ENCODE measurements at places on chromosomes 1 and 21.

GRCh38 chr1:110542725-110543124 lies 23.8 kb upstream of the KCNA10 start:
- DNase-seq: no peak

- no peak for DNase-seq
Observed at GRCh38 chr1:50251702-50252101, 143.0 kb downstream of the ELAVL4 start.

GRCh38 chr21:44958471-44959191 lies 18.8 kb downstream of the SLX9 start:
- DNase-seq: no peak

- no peak for DNase-seq
Observed at GRCh38 chr1:87329051-87329525, 408 bp downstream of the LMO4 start.

GRCh38 chr1:209364716-209365115 lies 218.8 kb upstream of the CAMK1G start:
- no peak for DNase-seq

GRCh38 chr1:41850029-41850428 lies 68.7 kb downstream of the HIVEP3 start:
- DNase-seq: no peak

- no peak for DNase-seq
Observed at GRCh38 chr1:178209935-178210334, 116.0 kb downstream of the RASAL2 start.

- DNase-seq: no peak
Observed at GRCh38 chr1:204410688-204411450, 748 bp downstream of the PPP1R15B start.

- no peak for DNase-seq
Observed at GRCh38 chr21:25466470-25466869, 140.8 kb downstream of the MRPL39 start.

DNA sequence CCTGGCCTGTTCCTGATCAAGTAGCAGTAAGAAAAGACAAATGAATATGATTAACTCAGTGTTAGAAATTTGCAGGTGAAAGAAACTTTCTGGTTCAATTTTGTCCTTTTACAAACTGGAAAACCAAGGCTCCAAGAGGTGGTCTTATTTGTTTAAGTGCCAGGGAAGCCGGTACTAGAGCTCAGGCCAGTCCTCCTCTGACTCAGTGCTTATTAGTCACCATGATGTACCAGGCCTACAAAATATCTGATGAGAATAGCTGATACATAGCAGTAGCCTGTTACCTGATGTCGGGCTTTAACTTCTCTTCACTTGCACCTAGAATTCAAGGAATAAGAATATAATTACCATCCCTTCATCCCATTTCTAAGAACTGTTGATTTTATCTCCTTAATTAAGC lies 394.8 kb downstream of the LMX1A start:
- no peak for DNase-seq

GRCh38 chr1:89620664-89621063 lies 12.3 kb upstream of the LRRC8C start:
- no peak for DNase-seq

DNA sequence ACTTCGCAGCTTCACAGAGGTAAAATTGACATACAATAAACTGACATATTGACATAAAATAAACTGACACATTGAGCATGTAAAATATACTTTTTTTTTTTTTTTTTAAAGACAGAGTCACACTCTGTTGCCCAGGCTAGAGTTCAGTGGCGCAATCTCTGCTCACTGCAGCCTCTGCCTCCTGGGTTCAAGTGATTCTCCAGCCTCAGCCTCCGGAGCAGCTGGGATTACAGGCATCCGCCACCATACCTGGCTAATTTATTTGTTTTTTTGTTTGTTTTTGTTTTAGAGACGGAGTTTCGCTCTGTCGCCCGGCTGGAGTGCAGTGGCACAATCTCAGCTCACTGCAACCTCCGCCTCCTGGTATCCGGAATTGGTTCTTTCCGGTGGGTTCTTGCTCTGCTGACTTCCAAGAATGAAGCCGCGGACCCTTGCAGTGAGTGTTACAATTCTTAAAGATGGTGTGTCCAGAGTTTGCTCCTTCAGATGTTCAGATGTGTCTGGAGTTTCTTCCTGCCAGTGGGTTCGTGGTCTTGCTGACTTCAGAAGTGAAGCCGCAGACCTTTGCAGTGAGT lies 48.4 kb upstream of the CLIC4 start:
- no peak for DNase-seq

DNA sequence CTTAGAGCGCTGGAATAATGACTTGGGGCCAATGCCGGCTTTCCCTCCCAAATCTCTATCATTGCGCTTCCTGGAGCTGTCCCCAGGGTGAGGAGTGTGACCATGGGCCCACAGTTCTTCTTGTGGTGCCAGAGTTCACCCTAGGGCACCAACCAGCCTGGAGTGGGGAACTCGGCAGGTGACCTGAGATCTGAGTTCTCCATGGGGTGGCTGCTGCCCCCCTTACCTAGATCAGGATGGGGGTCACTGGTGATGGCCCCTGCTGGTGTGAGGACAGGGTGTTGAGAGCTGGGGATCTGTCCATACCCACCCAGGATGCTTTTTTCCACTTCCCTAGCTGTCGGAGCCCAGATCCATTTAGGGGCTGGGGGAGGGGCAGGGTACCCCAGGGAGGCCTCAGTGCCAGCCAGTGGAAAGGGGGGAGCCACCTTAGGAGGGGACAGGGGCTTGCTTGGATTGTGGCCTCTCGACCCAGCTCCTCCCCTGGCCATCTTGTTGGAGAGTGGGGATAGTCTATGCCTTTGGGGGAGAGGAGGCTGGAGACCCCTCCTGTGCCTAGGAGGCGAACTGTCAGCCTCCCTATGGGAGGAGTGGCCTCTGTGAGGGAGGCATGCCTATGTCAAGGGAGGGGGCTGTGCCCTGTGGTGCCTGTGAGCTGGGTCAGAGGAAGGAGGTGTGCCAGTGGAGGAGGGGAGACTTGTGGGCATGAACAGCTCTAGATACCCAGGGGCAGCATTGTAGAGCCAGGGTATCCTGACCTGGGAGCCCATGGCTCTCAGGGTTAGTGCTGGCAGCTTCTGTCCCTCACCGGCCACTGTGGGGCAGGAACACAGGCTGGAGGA lies 1.7 kb downstream of the FOXO6 start:
- DNase-seq: no peak

GRCh38 chr1:184289825-184290550 lies 96.8 kb upstream of the C1orf21 start:
- DNase-seq: no peak

GRCh38 chr1:24705260-24706073 lies 39.8 kb upstream of the CLIC4 start:
- no peak for DNase-seq

DNA sequence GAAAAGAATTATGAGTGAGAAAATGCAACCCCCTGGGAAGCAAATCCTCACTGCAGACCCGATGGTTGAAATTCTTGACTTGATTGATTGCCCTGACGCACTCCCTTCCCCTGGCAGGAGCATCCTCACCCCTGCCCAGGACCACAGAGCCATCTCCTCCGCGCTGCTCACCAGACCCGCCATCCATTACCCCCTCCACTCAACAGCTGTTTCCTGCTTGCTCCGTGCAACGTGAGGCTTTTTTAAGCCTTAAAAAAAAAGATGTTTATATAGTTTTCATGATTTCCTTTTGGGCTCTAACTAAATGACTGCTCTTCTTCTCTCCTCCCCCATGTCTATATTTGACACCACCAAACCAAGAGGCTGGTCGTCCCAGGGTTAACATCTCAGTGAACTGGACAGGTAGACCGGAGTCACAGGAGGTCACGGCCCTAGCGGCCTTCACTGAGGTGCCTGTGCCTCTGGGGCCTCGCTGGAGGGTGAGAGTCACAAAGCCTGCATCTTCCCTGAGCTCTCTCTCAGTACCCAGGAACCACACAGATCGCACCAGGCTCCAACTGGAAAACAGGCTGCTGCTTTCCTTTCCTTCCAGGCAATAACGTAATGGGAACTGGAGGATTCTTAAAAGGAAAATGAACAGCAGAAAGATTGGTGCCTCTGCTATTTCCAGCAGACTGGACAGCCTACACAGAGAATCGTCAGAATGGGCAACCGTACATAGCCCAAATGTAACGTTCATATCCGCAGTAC lies 49.8 kb downstream of the ZBTB18 start:
- no peak for DNase-seq

- no peak for DNase-seq
Observed at GRCh38 chr21:32214654-32215305, 64.1 kb downstream of the MIS18A start.

DNA sequence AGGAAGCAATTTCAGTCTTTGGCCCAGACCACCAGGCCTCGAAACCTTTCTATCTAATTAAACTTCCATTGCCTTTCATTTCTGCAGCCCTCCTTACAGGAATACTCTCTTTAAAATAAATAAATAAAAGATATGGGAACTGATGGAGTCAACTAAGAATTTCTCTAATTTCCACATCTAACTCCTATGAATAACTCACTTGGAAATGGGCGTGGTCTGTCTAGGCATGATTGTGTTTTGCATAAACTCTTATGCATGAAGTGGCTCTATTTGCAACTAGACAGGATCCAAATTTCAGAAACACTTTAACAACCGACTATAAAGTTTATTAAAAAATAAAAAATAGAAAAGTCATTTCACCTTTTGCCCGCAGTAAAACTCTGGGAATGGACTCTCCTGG lies 199.5 kb downstream of the ADSS2 start:
- DNase-seq: no peak

- DNase-seq: no peak
Observed at GRCh38 chr1:36824390-36824861, 209.9 kb downstream of the GRIK3 start.

DNA sequence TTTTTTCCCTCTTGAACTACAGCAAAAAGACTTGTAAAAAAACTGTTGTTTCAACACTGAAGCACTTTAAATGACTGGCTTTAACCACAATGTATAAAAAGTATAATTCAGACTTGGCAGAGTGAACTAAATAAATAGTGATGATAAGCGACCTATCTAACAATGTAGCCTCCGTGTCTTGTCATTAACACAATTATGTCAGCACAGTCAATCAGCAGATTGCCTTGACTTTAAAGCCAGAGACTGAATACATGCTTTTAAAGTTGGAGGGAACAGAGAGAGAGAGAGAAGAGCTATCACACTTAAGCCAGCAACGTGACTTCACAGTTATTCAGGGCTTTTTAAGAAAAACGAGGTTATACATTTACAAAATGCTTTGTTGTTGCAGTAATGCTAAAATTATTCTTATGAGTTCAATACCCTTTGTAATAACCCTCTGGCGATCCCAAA lies 378.1 kb downstream of the LMO4 start:
- DNase-seq: no peak

DNA sequence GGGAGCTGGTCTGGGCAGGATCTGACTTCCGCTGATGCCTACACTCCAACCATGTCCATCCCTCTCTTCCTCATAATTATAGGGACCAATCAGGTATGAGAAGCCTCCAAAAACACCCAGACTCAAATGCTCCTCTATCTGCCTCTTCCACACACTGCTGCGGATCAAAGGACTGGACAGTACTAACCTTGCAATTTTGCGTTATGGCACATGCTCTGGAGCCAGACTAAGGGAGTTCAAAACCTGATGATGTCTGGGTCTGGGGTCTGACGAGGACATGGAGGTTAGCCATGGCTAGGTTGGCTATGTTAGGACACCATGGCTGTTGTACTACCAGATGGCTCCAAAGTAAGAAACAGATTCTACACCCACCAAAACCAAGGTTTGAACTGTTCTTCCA lies 10.3 kb downstream of the GPN2 start:
- no peak for DNase-seq

DNA sequence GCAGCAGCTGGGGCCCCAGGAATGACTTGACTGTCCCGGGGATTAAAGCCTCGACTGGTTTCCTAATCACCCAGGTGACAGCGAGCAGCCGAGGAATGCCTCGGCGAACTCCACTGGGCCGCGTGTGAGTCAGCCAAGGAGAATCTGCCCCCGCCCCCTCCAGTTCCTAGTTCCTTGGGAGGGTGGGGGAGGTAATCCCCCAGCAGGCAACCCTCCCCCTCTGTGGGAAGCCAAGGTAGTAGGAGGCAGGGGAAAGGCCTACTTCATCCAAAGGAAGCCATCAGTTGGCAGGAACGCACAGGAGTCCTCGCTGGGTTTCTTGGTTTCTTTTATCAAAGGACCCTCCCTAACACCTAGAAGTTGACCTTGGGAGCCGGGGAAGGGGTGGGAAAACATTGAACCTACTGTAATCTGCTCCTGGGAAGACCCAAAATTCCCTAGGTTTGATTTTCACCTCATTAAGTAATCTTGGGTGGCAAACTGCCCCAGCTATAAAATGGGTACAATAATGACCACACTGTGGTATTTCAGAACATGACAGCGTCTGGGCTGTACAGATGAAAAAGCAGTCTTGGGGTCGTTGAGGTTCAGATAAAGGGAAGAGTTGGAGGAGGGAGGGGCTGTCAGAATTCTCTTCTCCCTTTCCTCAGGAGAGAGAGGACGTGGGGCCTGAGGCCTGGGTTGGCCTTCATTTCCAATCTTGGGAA lies 1.4 kb downstream of the TENT5B start:
- DNase-seq: no peak

GRCh38 chr1:26771643-26772321 lies 16.0 kb upstream of the PIGV start:
- no peak for DNase-seq

DNA sequence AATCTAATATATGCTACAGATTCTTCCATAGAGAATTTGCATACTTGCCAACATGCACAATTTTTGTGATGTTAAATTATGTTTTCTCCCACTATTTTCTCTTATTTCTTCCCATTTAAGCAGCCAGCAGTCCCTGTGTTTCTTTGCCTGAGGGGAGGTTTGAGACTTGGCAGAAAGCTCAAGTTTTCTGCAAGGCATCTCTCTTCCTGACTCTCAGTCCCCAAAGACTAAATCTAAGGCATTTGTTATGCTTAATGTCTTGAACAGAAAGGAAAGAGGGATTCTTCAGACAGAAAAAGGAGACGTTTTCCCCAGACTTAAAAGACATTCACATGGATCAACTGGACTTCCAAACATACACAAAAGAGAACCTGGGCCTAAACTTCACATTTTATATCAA lies 354.4 kb downstream of the RYR2 start:
- no peak for DNase-seq

- no peak for DNase-seq
Observed at GRCh38 chr1:227886993-227887696, 60.6 kb downstream of the WNT9A start.

- DNase-seq: no peak
Observed at GRCh38 chr1:44553771-44554170, 120.5 kb downstream of the TMEM53 start.

DNA sequence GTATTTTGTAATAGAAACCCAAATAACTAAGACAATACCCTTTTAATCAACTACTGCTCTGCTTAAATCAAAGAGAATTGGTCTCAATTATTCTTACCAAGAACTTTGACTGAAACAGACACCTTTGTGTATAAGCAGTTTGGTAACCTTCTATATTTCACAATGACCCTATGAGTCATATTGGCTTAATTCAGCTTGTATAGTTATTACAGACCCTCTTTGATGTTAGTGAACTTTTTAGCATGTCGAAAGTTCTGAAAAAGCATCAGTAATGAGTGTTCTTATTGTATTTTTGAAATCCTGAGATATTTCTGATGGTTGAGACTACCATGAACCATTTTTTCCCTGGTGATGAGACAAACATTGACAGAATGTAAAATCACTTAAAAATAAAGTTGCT lies 43.3 kb upstream of the RABGAP1L start:
- DNase-seq: no peak

Data from stimulated activated CD8-positive, alpha-beta memory T cell treated with anti-CD3 and anti-CD28 coated beads, Interleukin-7, amount 100 ng/mL, for 1 hour (primary cell).